Hepatocyte (in vitro differentiated cells): ENCODE measurements at places on chromosomes 12 and 14. TPM values are rescaled to one million over a fixed set of nuclear protein-coding genes. Genes with fewer than 3 reads are reported as not detected.

Gene ACSM4
- not detected in 2 replicates for total RNA-seq

Gene MYF6
- total RNA-seq, result 0.30 TPM in 1 of 2 replicates, not detected in the other

Gene IAPP
- not detected in 2 replicates for total RNA-seq

Gene STYX
- total RNA-seq, result 19.9 and 21.5 TPM in 2 replicates

Gene FAM181A
- not detected in 2 replicates for total RNA-seq

Gene TNS2
- total RNA-seq, result 15.9 and 16.9 TPM in 2 replicates

Gene DEPDC4
- total RNA-seq, result 1.3 and 4.8 TPM in 2 replicates

Gene PACS2
- total RNA-seq, result 31.9 and 41.1 TPM in 2 replicates

Gene CDCA4
- total RNA-seq, result 13.6 and 15.7 TPM in 2 replicates

Gene KLHL33
- not detected in 2 replicates for total RNA-seq

Gene MMP17
- total RNA-seq, result 0.40 and 0.44 TPM in 2 replicates

Gene PIWIL1
- not detected in 2 replicates for total RNA-seq

Gene CCDC197
- total RNA-seq, result not detected in 2 replicates

Gene TAS2R30
- 5.9 and 6.7 TPM in 2 replicates for total RNA-seq
